Retina (tissue), 1 donor: ENCODE measurements at places on chromosomes 5 and 9.
A peak's percentile ranks its signal among the peaks of the same experiment; 100 is the strongest.

DNA sequence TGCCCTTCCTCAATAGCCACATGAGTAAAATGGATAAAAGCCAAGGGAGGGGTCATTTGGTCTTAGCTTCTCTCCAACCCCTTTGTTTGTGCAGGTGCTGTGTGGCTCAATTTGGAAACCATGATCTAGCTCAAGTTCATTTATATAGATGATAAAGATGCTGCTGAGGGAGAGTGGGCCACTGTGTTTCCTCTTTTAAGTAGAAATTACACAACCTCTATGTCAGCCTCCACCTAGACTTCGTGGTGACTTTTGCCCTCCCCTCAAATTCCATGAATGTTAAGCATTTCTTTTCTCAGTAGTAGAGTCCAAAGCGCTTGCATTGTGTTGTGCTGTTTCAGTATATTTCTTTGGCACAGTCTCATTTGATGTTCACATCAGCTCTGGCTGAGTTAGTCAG, 241.4 kb downstream of the ARHGAP26 start:
- DNase-seq = no peak

- peak; percentile 70 for DNase-seq
Observed at GRCh38 chr9:95770653-95771131, 104.8 kb upstream of the ERCC6L2 start.

DNA sequence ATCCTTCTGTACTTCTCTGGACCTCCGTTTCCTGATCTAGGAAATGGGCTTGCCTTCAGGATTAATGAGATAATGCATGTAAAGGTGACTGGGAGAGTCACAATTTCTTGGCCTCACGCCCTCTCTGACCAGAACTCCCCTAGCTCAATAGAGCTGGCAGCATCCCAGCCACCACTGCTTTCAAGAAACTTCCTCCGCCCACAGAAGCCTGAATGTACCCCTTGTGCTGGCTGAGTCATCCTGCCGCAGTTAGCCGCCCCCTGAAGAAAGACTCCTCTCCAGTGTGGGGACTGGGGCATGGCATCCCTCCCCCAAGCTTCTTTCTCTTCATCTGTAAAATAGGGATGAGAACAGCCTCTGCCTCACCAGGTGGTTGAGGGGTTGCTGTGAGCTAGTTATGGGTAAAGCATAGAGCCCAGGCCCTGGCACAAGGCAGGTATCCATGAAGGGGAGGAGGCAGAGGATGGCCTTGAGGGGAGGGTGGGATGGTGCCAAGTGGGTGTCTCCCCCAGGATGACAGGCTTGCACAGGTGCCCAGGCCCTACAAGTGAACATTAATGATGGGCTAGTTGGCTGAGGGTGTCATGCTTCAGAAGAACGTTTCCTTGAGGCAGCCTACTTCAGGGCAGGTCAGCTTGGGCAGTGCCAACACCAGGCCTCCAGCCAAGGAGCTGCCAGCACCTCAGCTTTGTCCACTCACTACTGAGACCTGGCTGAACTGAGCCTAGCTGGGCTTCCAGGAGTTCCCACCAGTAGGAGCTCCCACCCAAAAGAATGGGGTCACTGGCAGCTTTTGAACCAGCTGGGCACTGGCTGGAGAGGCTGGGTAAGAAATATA, 3.4 kb downstream of the PDLIM4 start:
- DNase-seq = peak; percentile 1

DNA sequence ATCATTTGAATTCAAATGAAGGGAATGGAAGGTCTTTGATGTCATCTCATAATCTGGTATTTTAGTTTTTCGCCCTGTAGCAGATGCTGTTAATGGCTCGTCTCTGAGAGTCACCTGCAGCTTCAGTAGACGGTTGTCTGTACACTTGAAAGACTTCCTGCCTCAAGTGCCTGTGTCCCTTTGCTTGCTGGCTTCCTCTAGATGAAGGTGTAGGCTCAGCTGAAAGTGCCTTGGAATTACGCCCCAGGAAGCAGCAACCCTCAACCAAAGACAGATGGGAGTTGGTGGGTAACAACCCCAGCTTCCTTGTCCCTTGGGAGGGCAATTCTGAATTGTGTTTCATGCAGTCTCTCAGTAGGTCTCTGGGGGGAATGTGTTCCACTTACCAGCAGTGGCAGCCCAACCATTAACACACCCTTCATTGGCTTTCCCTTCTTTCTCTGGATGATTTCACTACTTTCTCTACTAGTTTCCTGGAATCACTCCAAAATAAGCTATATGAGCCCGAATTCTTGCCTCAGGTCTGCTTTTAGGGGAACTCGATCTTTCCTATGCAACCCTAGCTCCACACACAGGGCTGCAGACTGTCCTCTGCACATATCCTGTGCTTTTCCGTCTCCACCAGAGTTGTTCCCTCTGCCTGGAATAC, 395.6 kb downstream of the DMAC1 start:
- DNase-seq = no peak

GRCh38 chr9:129840034-129840433, 4.8 kb downstream of the USP20 start:
- DNase-seq = no peak

- DNase-seq = peak; percentile 40
Observed at GRCh38 chr9:127711226-127711701, 4.2 kb downstream of the PTRH1 start.

DNA sequence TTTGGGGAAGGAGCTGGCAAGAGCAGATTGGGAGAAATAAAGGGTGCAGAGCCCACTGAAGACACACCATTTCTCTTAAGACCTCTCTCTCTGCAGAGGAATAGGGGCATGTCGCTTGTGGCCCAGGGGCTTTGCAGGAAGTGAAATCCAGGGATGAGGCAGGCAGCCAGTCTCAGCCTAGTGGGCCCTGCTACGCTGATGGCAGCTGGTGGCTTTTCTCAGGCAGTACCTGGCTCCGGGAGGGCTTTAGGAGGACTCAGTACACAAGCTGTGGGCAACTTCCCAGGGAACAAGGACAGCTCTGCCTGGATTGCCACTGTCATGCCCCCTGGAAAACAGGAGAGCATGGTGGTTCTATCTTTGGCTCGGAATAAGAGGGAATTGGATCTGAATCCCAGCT, 76.2 kb upstream of the NEURL1B start:
- no peak for DNase-seq

DNA sequence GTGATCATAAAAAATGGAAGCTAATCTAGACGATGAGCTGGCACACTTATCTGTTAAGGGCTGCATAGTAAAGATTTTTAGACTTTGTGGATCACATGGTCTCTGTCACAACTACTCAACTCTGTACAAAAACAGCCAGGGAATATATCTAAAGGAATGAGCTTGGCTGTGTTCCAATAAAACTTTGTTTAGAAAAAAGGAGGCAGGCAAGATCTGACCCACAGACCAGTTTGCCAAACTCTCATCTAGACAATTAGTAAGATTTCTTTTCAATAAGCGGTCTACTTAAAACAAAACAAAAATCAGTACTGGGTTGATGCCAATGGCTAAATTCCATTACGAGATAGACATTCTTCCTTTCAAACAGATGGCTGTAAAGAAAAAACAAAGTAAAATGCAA, 53.0 kb upstream of the RETREG1 start:
- no peak for DNase-seq

DNA sequence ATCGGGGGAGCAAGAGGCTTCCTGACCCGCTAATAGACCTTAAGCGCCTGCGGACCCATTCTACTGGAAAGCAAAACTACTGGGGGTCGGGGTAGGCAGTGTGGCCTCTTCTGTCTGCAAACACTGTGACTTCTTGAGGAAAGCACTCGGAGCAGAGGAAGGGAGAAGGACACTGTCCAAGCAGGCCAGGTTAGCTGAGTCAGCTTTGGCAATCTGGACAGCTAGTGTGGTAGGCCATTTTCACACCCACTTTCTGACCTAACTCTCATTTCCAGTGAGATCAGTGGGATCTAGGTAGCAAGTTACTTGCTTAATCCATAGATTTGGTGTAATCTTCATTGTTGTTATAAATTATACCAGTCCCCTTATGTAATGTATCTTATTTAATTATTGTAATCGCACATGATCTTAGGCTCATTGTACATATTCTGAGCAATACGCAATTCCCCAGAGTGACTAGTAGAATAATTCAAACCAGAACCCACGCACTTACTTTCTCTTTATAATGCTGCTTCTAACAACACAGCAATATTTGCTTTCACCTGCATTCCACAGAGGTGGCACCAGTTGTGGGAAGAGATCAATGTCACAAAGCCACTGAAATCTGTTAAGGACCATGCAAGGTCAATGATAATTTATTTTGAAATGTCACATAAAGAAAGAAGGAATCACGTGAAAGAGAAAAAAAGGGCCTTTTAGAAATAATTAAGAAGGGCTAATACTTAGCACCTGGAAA, 82.9 kb downstream of the NREP start:
- no peak for DNase-seq
